ENCODE measurements at places on chromosomes 11 and 22. TPM values are rescaled to one million over a fixed set of nuclear protein-coding genes. Genes with fewer than 3 reads are reported as not detected.

Gene TTC28
- 0.60 TPM for polyA plus RNA-seq

Gene APIP
- 20.4 TPM for polyA plus RNA-seq

Gene WEE1
- polyA plus RNA-seq: 8.1 TPM

Gene DCDC1
- not detected for polyA plus RNA-seq

Gene THAP7
- polyA plus RNA-seq: 42.8 TPM

Gene ACR
- polyA plus RNA-seq: not detected

Gene SLC22A25
- not detected for polyA plus RNA-seq

Gene FJX1
- polyA plus RNA-seq: not detected

Gene OR52H1
- polyA plus RNA-seq: not detected

Gene NTM
- not detected for polyA plus RNA-seq

Gene OR2AG2
- not detected for polyA plus RNA-seq

Gene HMOX1
- 0.25 TPM for polyA plus RNA-seq

Gene LDLRAD3
- not detected for polyA plus RNA-seq

Gene UPK3A
- not detected for polyA plus RNA-seq

Gene RBMXL2
- polyA plus RNA-seq: not detected

Gene HBE1
- not detected for polyA plus RNA-seq

Gene PHRF1
- polyA plus RNA-seq: 17.7 TPM

Gene MIAT
- polyA plus RNA-seq: 3.9 TPM

Gene UBQLNL
- not detected for polyA plus RNA-seq

Gene C22orf42
- not detected for polyA plus RNA-seq

Gene SELENOM
- 138 TPM for polyA plus RNA-seq

Gene STARD10
- polyA plus RNA-seq: 21.8 TPM

Gene ROBO4
- polyA plus RNA-seq: not detected

Gene PLCB3
- polyA plus RNA-seq: 0.47 TPM

Gene KRTAP5-6
- not detected for polyA plus RNA-seq

Gene HSPB2
- not detected for polyA plus RNA-seq

Gene SREBF2
- polyA plus RNA-seq: 24.5 TPM

Gene GAL3ST1
- polyA plus RNA-seq: 0.13 TPM

Gene P2RY6
- not detected for polyA plus RNA-seq

Gene STT3A
- 90.6 TPM for polyA plus RNA-seq

Gene MOGAT2
- not detected for polyA plus RNA-seq

Gene KCTD14
- 0.20 TPM for polyA plus RNA-seq

All from CD8-positive, alpha-beta memory T cell (primary cell).